CD8-positive, alpha-beta memory T cell (primary cell): ENCODE measurements at places on chromosomes 1 and 21. TPM values are rescaled to one million over a fixed set of nuclear protein-coding genes. Genes with fewer than 3 reads are reported as not detected.

- DNase-seq = no peak
Observed at GRCh38 chr1:9873992-9874391, 36.1 kb downstream of the CTNNBIP1 start.

DNA sequence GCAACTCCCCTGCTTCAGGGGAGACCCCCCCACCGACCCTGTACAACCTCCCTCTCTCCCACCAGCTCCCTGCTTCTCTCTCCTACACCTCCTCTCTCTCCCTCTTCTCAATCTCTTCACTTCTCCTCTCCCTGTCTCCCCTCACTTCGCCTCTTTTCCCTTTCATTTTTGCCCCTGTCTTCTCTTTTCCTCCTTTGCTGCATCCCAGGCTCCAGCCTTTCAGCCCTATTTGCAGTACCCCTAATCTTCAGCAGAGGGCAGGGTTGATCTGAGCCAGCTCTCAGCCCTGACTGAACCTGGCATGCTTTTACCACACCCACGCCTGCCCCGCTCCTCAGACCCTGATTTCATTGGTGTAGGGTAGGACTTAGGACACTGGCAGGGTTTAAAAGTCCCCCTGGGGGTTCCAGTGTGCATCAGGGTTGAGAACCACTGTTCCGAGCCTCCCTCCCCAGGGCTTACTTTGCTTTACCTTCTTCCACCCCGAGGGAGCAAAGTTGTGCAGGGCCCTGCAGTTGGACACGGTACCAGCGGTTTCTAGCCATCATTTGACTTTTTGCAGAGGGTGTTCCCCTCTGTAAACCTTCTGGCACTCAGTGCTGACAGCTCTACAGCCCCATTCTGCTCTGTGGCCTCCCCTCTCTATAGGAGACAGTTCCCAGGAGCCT is 67.3 kb upstream of the CNTN2 start:
- DNase-seq = peak; percentile 41

DNA sequence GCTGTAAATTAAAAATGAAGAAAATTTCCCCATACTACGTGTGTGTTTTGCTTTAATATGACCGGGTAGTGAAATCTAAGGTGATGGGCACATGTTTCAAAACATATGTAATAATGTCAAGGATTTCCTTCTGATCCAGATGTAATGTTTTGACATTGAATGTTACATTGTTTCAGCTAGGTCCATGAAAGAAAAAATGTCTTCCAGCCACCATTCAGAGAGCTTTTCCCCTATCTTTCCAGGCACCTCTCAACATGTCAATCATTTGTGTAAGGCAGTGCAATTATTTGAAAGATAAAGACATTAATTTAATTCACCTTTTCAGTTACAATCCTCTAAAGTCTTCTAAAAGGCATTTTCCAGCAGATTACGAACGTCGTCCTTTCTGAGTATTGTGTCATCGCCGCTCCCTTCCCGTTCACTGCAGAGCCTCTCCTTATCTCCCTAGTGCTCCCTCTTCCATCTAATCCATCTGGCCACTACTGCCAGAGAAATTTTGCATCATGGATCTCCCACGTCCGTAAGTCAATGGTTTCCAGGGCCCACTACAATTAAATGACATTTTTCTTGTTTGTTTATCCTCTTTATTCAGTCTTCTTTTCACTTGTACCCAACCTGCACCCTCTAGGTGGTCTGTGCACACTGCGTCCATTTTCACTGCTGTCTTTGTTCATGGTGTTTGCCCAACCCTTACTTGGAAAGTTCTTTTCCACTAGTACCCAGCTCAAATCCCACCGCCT is 1.3 kb upstream of the VAMP3 start:
- no peak for DNase-seq

Gene S100A3
- not detected for total RNA-seq

- DNase-seq = no peak
Observed at GRCh38 chr1:63914706-63915105, 140.9 kb downstream of the ROR1 start.

Gene KCNK1
- total RNA-seq = 1.4 TPM

DNA sequence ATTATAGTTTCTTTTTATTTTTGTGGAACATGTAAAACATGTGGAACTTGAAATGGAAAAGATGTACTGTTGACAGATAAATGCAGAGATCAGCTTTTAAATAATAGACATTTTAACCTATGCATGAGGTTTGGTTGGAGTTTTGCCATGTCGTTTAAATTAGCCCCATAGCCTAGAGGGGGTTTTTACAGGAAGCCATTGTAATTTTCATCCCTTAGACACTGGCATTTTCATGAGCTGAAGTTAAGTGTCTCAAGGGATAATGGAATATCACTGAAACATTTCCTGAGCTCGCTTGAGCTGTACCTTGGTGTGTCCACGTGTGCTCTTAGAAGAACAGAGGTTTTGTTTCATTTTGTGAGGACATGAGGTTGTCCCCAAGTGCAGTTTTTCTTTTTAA is 54.2 kb downstream of the HMCN1 start:
- DNase-seq = no peak

Gene AIRE
- total RNA-seq = not detected

- no peak for DNase-seq
Observed at GRCh38 chr1:183942933-183943693, 94.4 kb downstream of the COLGALT2 start.
